Activated CD8-positive, alpha-beta T cell treated with anti-CD3 and anti-CD28 coated beads for 36 hours (primary cell): ENCODE measurements at places on chromosomes 5 and 9. TPM values are rescaled to one million over a fixed set of nuclear protein-coding genes. Genes with fewer than 3 reads are reported as not detected.

DNA sequence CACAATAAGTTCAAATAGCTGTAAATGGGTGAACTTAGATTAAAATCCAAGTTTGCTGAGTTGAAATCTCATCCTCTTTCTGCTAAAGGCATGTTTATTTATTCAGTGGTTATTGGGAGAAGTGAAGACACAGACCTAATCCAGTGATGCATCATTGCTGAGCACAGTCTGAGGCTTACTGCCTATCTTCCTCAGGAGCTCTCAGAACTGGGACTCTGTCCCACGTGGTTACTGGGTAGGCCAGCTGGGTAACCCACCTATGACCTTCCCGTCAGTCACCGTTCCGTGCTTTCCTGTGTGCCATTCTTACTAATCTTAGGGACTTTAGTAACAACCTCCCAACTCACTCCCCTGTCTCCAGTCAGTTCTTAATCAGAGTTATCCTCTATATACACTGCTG, 226.8 kb upstream of the ATP10B start:
- DNase-seq, result no peak
- no peak overlapping the region for H3K4me3 ChIP-seq
- no peaks in the 10 kb centered on the region for H3K27me3 ChIP-seq
- H3K4me1 ChIP-seq, result no peaks in the 10 kb centered on the region
- no peaks in the 10 kb centered on the region for H3K36me3 ChIP-seq
- H3K27ac ChIP-seq, result no peak overlapping the region

GRCh38 chr9:15018096-15018637, 107.9 kb upstream of the FREM1 start:
- no peaks in the 10 kb centered on the region for H3K27me3 ChIP-seq
- no peak overlapping the region for H3K4me3 ChIP-seq
- H3K36me3 ChIP-seq, result no peaks in the 10 kb centered on the region
- H3K27ac ChIP-seq, result no peak overlapping the region
- no peak for DNase-seq
- no peaks in the 10 kb centered on the region for H3K4me1 ChIP-seq

DNA sequence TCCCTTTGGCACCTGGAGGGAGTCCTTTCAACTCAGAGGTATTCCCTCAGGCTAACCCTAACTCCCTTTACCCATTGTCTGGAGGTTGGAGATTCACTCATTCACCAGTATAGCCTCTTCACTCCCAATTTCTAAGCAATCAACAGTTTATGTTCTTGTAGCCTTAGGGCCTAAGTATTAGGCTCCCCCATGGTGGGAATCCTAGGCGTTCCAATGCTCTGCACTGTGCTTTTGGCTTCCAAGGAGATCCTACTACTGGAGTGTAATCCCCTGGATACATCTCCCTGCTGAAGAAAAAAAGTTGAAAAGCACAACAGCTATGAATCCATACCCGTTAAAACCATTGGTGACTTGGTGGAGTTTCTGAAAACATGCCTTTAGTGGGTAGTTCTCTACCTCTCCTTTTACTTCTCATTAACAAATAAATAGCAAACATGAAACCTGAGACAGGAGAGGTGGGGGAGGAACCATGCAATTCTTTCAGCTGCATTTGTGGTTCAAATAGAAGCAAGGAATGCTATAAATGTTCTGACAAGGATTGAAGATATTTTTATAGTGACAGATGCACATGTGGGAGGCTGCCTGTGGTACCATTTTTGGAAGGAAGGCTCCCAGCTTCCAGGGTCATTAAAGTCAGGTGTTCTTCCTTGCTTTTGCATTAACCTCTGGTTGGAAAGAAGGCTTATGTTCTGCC, 397.1 kb downstream of the DMAC1 start:
- H3K4me1 ChIP-seq, result peaks cover 15% of the 10 kb centered on the region
- H3K4me3 ChIP-seq, result no peak overlapping the region
- peaks cover 20% of the 10 kb centered on the region for H3K27me3 ChIP-seq
- DNase-seq, result no peak
- H3K27ac ChIP-seq, result no peak overlapping the region

DNA sequence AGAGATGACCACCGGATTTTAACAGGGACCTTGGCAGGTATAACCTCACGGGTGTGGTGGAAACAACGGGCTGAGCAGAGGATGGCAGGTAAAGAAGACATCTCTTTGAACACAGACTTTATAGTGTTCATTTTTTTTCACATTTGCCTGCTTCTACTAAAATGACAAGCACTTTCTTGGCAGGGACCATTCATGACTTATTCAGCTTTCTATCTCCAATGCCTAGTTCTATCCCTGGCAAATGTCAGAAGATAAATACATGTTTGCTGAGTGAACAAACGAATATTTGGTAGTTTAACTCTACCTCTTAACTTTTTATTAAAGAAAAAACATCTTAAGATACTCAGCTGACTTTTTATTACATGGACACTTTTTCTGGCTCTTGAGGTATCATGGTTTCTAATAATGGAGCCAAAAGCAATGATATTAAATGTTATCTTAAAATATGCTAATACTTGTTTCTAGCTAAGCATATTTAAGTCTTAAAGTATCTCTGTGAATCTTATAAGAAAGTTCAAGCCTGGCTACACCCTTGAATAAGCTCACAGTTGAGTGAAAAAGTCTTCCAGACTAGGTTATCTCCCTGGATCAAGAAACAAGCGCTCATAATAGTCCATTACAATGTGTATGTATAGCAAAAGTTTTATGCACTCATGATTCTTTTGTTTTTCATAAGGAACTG, 8.5 kb downstream of the ELL2 start:
- peaks cover 41% of the 10 kb centered on the region for H3K4me1 ChIP-seq
- no peak overlapping the region for H3K27ac ChIP-seq

DNA sequence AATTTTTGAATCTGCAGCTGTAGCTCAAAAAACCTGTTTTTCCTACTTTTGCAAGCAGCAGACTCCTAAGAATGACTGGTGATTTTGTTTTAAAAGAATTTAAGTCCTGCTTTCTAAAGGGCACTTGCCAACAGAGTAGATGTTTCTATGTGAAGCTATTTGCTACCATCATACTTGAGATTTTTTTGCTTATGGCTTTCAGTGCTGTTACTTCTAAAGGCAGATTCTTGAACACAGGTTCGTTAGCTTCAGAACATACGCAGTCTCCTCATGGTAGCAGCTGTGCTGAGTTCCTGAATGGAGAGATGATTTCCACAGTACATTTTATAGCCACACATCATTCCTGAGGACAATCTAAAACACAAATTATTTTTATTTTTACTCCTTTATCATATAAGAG, 24.4 kb upstream of the ELL2 start:
- H3K4me1 ChIP-seq, result no peaks in the 10 kb centered on the region
- H3K36me3 ChIP-seq, result no peaks in the 10 kb centered on the region
- no peak for DNase-seq
- no peaks in the 10 kb centered on the region for H3K27me3 ChIP-seq
- no peak overlapping the region for H3K4me3 ChIP-seq
- no peak overlapping the region for H3K27ac ChIP-seq

DNA sequence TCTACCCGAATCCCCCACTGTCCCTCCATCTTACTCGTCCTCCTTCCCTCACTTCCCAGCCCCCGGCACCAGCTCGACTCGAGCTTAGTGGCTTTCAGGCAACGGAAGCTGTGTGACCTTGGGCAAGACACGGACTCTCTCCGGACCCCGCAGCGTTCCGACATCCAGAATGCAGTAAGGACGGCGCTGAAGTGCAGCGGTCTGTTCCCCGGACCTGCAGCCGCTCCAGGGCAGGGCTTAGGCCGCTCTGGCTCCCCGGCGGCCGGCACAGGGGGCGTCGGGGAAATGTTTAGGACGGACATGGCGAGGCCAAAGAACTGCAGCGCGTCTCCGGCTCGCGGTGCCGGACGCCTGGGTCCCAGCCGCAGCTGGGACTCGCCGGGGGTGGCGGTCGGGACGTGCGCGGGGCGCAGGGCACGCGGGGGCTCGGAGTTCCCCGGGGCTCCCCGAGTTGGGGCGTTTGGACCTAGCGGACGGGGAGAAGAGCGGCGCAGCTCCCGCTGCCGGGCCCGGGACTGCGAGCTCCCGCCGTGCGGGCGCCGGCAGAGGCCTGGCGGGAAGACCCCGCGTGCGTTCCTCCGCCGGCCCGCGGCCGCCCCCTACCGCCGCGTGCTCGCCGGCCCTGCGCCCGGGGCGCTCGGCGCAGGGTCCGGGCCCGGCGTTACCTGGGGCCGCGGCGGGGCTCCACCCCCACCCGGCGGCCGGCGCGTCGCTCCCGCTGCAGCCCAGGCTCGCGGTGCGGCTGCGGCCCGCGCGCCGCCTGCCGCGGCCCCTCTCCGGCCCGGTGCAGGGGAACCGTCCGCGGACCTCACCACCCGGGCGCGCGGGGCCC, 5.6 kb upstream of the RNF44 start:
- H3K4me1 ChIP-seq, result peaks cover 73% of the 10 kb centered on the region
- H3K27me3 ChIP-seq, result no peaks in the 10 kb centered on the region
- no peak for DNase-seq
- no peaks in the 10 kb centered on the region for H3K36me3 ChIP-seq
- H3K4me3 ChIP-seq, result peak overlapping the region; percentile 94

DNA sequence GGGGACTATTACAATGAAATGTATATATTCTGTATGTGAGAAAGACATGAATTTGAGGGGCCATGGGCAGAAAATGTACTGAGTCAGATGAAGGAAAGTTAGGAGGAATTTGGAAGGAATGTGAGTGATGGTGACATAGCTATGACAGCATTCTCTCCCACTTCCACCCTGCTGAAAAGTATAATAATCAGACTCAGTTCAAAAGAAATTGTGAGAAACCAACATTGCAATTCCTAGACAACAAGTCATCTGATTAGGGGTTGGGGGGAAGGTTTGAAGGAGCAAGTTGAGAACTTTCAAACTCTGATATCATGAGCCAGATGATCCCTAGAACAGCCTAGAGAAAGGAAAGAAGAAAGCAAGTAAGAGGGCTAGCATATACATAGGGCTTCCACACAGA, 370.6 kb downstream of the DMRTA1 start:
- no peak for DNase-seq
- H3K4me1 ChIP-seq, result no peaks in the 10 kb centered on the region
- no peaks in the 10 kb centered on the region for H3K36me3 ChIP-seq
- no peak overlapping the region for H3K27ac ChIP-seq
- H3K27me3 ChIP-seq, result no peaks in the 10 kb centered on the region

- H3K36me3 ChIP-seq, result no peaks in the 10 kb centered on the region
- H3K27me3 ChIP-seq, result peaks cover 18% of the 10 kb centered on the region
- H3K4me1 ChIP-seq, result no peaks in the 10 kb centered on the region
- H3K4me3 ChIP-seq, result no peak overlapping the region
- no peak overlapping the region for H3K27ac ChIP-seq
- no peak for DNase-seq
Measured at GRCh38 chr5:112196584-112196983, 222.5 kb downstream of the EPB41L4A start.

DNA sequence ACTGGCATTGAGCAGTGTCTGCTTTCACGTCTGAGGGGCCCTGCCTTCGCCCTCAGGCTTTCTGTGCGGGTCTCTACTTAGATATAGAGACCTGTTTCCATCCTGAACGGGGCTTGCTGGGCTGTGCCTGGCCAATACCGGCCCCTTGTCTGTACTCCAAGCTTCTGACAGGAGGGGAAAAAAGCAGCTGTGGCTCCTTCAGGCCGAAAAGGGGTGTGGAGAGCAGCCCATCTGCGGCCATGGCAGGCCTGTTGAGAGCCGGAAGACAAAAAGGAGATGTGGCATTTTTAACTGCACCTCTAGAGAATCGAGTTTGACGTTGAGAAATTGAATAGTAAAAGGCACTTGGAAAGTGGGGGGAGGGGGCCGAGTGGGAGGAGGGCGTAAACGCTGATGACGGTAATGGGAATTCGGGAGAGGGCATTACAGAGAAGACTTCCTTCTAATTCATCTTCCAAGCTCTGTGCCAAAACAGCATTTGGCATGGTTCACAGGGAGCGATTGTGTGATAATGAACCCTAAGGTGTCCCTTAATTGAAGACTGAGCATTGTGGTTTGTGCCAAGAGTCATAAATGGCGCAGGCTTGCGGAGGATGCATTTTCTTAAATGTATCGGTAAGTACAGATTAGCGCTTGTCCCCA, 25.1 kb upstream of the PRDM12 start:
- peaks cover 13% of the 10 kb centered on the region for H3K36me3 ChIP-seq
- DNase-seq, result no peak
- H3K27me3 ChIP-seq, result no peaks in the 10 kb centered on the region
- no peak overlapping the region for H3K27ac ChIP-seq
- H3K4me3 ChIP-seq, result no peak overlapping the region
- no peaks in the 10 kb centered on the region for H3K4me1 ChIP-seq

DNA sequence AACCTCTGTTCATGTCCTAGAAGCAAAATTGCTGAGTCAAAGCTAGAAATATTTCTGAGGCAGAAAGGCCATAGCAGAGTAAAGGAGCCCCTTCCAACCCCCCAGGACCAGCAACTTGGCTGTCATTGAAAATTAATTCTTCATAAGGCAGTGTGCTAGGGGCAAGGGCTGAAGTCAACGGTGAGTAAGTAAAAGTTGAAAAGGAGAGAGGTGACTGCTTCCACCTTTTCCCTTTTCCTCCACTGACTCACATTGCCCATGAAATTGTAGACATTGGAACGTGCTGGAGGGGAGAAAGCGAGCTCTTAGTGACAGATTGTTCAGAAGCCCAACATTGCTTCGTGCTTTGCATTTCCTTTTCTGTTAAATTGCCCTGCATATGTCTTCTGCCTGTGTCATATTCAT, 19.1 kb downstream of the GLRA1 start:
- no peaks in the 10 kb centered on the region for H3K4me1 ChIP-seq
- H3K36me3 ChIP-seq, result no peaks in the 10 kb centered on the region
- H3K27ac ChIP-seq, result no peak overlapping the region
- no peak overlapping the region for H3K4me3 ChIP-seq
- peaks cover 3% of the 10 kb centered on the region for H3K27me3 ChIP-seq
- DNase-seq, result no peak

- H3K4me3 ChIP-seq, result no peak overlapping the region
- H3K36me3 ChIP-seq, result no peaks in the 10 kb centered on the region
- H3K27ac ChIP-seq, result no peak overlapping the region
Measured at GRCh38 chr5:13585324-13585723, 359.2 kb downstream of the DNAH5 start.

DNA sequence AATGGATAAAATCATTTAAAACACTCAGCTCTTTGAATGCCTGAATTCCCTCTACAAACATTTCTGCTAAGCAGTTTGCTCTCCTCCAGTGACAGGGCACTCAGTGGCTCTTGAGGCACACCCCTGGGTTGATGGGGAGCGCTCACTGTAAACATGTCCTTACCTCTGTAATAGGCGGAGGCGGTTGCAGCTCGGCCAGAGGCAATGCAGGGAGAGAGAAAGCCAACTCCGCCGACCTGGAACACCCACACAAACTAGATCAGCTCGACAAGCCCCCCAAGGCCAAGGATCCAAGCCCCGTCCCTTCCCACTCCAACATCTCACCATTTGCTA, 329 bp downstream of the CDC23 start:
- peaks cover 15% of the 10 kb centered on the region for H3K36me3 ChIP-seq
- H3K27me3 ChIP-seq, result no peaks in the 10 kb centered on the region
- DNase-seq, result no peak
- H3K4me1 ChIP-seq, result peaks cover 20% of the 10 kb centered on the region

GRCh38 chr9:112118009-112118408, 57.1 kb downstream of the SUSD1 start:
- H3K4me3 ChIP-seq, result no peak overlapping the region
- no peak overlapping the region for H3K27ac ChIP-seq
- H3K36me3 ChIP-seq, result peaks cover 4% of the 10 kb centered on the region
- no peak for DNase-seq

GRCh38 chr5:36883894-36884462, 7.4 kb downstream of the NIPBL start:
- H3K27ac ChIP-seq, result peak overlapping the region; percentile 54
- DNase-seq, result no peak
- peaks cover 10% of the 10 kb centered on the region for H3K36me3 ChIP-seq
- peaks cover 71% of the 10 kb centered on the region for H3K4me1 ChIP-seq
- H3K4me3 ChIP-seq, result peak overlapping the region; percentile 32
- H3K27me3 ChIP-seq, result no peaks in the 10 kb centered on the region

Gene LMX1B
- total RNA-seq, result not detected

Gene MVB12B
- 6.4 TPM for total RNA-seq

Gene TAL2
- not detected for total RNA-seq

Gene PPP3R2
- total RNA-seq, result not detected

Gene FST
- 0.16 TPM for total RNA-seq

Gene DBN1
- total RNA-seq, result 105 TPM

Gene PALM2AKAP2
- not detected for total RNA-seq

Gene CCNJL
- not detected for total RNA-seq
